ENCODE measurements at places on chromosomes 1 and 21.
A peak's percentile ranks its signal among the peaks of the same experiment; 100 is the strongest.

DNA sequence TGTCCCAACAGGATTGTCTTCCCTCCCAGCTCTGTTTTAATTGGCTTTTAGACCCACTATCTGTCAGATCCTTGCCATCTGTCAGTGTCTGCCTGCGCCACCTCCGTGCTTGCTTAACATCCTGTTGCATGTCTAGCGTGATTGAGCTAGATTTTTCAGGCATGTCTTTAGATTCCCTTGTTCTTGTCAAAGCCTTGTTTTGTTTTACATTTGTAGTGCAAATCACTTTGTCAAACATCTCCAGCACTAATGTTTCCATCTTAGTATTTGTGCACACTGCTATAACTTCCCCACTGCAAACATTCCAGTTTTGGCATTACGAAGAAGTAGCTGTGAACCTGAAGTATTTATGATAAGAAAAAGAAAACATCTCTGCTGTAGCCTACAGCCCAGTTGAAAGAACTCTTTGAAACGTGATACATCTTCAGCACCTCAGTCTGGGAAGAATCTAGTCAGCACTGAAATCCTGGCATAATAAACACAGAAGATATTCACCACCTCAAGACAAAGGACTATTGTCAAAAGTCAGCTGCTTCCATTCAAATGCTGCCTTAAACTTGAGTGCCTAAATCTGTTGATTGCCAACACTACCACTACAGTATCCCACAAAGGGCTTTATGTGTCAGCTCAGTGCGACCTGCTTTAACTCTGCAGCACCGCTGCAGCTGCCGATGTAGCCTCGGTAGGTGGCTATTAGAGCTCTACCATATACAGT lies 105.0 kb downstream of the FNBP1L start:
- DNase-seq: no peak

- no peak for DNase-seq
These were observed 162.8 kb downstream of the FASLG start for GRCh38 chr1:172821609-172822274.

DNA sequence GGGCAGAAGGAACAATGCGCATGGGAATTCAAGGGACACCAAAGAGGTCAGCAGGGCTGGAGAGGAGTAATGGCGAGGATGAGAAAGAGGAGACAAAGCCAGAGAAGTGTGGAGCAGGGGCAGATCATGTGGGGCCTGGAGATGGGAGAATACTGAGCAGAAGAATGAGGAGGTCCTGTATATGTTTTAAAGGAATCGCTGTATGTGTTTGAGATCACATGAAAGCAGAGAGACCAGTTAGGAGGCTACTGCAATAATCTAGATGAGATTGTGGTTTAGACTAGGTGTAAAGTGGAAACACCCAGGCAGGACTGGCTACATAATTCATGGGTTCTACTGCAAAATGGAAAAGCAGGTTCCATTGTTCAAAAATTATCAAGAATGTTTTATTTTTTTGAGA lies 33.3 kb upstream of the SLC30A10 start:
- no peak for DNase-seq

DNA sequence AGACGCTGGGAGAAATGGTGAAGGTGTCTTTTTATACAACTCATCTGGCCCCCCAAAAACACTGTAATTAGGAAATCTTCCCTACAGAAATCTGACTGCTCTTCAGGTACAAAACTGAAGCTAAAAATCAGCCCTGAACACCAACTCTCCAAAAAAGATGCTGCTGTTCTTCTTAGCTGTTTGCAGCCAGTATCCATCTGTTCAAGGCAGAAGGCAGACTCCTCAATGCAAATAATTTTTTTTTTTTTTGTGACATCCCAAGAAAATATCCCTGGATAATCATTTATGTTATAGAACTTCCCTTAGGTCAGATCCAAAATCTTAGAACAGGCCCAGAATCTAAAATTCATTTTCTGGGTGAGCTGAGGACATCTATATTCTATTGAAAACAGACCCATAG lies 36.5 kb downstream of the TRIT1 start:
- no peak for DNase-seq

GRCh38 chr1:101136739-101137138 lies 100.1 kb upstream of the S1PR1 start:
- no peak for DNase-seq

GRCh38 chr1:186055846-186056245 lies 319.2 kb downstream of the TPR start:
- no peak for DNase-seq

DNA sequence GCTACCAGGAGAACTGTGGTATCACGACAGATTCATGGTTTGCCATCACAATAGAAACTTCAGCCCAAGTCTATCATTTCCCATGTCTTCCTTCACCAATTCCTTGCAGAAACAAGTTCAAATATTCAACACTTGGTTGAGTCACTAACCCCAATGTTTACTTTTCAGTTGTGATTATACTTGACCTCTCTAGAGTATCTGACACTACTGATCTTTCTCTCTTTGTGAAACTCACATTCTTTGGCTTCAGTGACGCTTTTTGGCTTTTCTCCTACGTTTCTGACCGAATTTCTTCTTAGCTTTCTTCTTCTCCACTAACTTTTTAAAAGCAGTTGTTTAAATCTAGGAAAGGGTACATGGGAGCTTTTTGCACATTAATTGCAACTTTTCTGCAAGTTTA lies 48.8 kb upstream of the HMGB4 start:
- no peak for DNase-seq

DNA sequence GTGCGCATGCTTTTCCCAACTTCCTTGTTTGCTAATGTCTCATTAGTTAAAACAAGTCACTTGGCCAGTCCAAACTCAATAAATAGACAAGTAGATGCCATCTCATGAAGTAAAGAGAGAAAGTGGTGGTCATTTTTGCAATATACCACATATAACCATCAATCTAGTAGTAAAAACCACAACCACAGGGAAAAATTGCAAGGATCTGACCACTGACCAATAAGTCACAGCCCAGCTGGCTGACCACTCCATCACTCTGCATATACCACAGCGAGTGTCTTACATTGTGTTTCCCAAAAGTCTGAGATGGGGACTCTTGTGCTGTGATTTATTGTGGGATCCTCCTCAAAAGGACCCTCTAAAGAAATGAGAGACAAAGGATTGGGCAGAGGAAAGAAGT lies 76.0 kb downstream of the FH start:
- DNase-seq: no peak

DNA sequence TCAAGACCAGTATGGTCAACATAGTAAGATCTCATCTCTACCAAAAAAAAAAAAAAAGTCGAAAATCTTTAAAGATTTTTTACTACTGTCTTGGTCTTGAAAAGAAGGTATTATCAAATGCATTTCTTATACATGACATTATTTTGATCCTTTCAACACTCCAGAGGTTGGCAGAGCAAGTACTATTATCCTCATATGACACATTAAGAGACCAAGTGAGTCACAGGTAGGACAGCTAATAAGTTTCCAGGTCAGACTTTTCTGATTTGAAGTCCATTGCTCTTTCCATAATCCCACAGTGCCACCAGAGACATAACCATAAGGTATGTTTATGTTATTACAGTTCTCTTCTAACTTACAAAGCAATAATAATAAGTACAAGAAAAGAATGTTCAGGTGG lies 15.2 kb downstream of the DBT start:
- DNase-seq: no peak

- DNase-seq: no peak
These were observed 40.9 kb upstream of the BEND5 start for GRCh38 chr1:48817505-48818114.

- no peak for DNase-seq
These were observed 5.3 kb upstream of the ERG start for GRCh38 chr21:38503583-38503982.

DNA sequence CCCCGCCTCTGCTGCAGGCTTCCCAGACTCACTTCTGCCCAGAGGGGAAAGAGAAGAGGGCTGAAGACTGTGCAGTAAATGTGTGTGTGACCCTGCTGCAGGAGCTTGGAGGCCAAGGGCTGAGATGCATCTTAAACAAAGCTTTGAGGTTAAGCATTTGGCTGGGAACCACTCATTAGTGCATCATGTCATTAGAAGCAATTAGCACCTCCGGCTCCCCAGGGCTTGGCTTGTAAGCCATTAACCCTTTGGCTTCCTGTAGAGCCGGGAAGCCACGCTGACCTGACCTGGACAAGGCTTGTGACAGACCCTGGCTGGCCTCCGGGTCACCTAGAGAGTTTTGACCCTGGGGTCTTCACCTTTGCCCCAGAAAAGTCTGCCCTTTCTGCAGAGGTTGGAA lies 77.0 kb downstream of the CSMD2 start:
- DNase-seq: no peak

DNA sequence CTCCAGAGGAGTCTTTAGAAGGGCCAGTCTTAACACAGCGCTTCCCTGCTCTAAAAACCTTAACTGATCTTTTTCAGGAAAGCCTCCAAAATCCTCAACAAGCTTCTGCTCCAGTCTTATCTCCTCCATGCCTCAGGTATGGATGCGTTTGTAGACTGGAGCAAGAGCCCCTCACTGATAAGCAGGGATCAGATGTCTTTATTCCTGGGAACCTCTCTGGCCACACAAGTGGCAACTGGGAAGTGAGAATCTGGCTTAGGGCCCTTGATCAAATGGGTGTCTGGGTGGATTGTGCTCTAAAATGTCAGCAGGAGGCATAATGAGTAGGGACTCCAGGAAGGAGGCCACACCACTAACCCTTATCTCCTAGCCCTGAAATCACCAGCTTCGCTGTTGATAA lies 1.4 kb downstream of the ZBTB8A start:
- DNase-seq: no peak

- no peak for DNase-seq
These were observed 168.4 kb downstream of the ZZZ3 start for GRCh38 chr1:77513839-77514763.

- no peak for DNase-seq
These were observed 333.4 kb upstream of the PKN2 start for GRCh38 chr1:88350648-88351047.

GRCh38 chr1:214983126-214983869 lies 99.2 kb upstream of the KCNK2 start:
- DNase-seq: no peak

GRCh38 chr1:224499204-224499603 lies 64.6 kb upstream of the WDR26 start:
- DNase-seq: no peak

GRCh38 chr1:167533851-167534300 lies 15.5 kb upstream of the CD247 start:
- DNase-seq: peak; percentile 41

GRCh38 chr1:43632135-43632670 lies 17.7 kb upstream of the KDM4A start:
- DNase-seq: no peak

DNA sequence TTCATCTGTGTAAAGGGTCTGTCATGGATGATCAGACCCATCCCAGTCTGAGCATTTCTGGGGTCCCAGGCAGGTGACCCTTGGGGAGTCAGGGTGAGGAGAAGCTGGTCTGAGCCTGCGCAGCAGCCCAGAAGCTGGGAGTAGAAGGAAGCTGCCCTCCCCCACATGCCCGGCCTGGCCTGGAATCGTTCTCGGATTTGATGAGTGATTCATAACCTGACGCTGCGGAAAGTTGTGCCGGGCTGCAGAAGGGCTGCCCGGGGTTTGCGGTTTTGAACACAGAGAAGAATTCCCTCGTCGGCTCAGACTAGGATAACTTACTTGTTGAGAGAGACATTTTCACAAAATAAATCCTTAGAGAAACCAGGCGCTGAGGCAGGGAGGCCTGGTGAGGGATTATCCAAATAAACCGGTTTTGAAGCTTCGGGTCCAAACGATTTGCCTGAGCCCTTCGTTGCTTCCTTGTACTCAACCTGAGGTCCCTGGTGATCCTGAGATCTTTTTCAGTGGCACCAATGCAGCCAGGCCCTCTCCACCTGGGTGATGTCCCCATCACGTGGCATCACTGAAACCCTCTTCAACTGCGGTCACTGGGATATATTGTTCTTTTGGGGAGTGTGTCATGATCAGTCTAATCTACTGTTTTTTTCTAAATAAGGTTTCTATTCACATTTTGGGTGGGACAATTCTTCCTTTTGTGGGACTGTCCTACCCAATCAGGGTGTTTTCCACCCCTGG lies 29.2 kb downstream of the EPHB2 start:
- no peak for DNase-seq

GRCh38 chr1:215273838-215274516 lies 191.4 kb downstream of the KCNK2 start:
- DNase-seq: no peak

- no peak for DNase-seq
These were observed 15.0 kb upstream of the HMGN1 start for GRCh38 chr21:39363607-39364555.

DNA sequence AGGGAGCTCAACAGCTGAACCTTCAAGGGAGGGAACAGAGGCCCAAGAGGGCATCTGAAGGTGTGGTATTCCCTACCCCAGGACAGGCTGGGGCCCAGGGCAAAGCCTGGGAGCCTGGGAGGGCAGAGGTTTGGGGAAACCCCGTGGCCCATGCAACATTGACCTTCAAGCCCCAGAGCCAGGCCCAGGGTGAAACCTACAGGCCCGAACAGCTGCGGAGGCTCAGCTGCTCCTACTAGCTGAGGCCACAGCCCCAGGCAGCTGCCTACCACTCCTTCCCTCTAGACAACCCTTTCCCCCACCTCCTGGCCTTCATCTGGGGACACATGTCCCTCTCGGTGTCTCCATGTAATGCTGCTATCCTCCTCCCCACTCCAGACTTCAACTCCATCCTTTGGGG lies 3.2 kb downstream of the LAD1 start:
- no peak for DNase-seq

GRCh38 chr1:16927711-16928485 lies 6.2 kb downstream of the CROCC start:
- no peak for DNase-seq

GRCh38 chr1:101276818-101277217 lies 40.0 kb downstream of the S1PR1 start:
- no peak for DNase-seq

DNA sequence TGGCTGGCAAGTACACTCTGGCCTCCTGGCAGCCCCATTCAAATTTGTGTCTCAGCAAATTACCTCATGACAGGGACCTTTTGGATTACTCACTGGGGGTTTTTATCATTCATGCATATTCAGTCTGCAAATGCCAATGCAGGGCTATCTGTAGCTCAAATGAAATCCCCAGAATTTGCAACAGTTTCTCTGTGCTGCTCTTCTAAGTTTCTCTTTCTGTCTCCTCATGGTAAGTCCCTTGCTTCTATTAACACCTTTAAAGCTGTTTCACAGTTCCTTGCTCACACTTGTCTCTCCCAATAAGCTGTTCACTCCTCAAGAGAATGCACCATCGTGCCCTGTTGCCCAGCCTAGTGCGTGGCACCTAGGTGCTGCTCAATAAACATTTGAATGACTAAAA lies 3.3 kb upstream of the FAM78B start:
- no peak for DNase-seq

- no peak for DNase-seq
These were observed 201.5 kb downstream of the HS2ST1 start for GRCh38 chr1:87115891-87116290.

DNA sequence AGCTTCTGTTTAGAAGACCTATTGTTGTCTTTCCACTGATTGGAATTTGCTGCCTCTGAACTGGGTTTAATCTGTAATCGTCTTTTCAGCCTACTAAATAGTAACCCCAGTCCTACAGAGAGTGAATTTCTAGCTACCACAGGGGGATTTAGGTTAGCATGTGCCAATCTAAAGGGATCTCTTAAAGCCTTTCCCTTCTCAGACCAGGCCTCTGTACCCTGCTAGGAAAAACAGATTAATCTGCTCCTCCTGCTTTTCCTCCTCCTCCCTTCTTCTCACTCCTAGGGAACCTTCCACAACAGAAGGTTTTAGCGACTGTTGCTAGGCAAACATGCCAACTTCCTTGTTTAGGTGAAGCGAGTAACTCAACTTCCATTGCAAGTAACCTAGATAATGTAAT lies 1.3 kb upstream of the RC3H1 start:
- no peak for DNase-seq

- no peak for DNase-seq
These were observed 5.7 kb downstream of the MRTO4 start for GRCh38 chr1:19257178-19257914.
